ENCODE measurements at places on chromosomes 4 and X.

GRCh38 chr4:37715889-37716402 is 29.8 kb upstream of the RELL1 start:
- DNase-seq, result no peak

DNA sequence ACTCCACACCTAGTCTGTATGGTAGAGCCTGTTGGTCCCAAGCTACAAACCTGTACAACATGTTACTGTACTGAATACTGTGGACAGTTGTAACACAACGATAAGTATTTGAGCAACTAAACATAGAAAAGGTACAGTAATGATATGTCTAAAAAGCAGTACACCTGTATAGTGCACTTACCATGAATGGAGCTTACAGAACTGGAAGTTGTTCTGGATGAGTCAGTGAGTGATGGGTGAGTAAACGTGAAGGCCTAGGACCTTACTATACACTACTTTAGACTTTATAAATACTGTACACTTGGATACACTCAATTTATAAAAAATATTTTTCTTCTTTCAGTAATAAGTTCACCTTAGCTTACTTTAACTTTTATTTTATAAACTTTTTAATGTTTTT is 104.0 kb downstream of the TMA16 start:
- DNase-seq, result no peak

GRCh38 chr4:141028024-141028529 is 105.2 kb downstream of the RNF150 start:
- no peak for DNase-seq

DNA sequence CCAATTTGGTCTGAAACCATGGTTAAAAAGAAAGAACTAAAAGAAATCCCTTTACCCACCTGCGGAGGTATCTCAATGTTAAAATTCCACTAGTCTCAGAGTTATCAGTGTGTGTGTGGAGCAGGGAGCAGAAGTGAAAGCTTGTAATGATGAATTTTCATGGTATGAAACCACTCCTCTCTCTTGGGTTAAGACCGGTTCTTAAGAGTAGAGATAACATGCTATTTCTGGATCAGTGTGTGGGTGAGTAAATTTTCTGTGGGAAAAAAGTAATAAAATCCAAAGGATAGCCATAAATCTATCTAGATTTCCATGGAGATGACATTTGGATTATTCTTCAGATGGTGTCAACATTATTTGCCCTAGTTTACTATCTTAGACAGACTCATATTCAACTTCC is 3.2 kb downstream of the FGF13 start:
- no peak for DNase-seq

GRCh38 chr4:163127621-163128020 is 39.1 kb downstream of the NAF1 start:
- no peak for DNase-seq

Data from NCI-H1417 treated with DMSO at 0.1 percent for 48 hours (cell line).